ENCODE measurements at places on chromosomes 5 and 9.

GRCh38 chr5:59745415-59745863, 148.1 kb downstream of the PDE4D start:
- DNase-seq = no peak

DNA sequence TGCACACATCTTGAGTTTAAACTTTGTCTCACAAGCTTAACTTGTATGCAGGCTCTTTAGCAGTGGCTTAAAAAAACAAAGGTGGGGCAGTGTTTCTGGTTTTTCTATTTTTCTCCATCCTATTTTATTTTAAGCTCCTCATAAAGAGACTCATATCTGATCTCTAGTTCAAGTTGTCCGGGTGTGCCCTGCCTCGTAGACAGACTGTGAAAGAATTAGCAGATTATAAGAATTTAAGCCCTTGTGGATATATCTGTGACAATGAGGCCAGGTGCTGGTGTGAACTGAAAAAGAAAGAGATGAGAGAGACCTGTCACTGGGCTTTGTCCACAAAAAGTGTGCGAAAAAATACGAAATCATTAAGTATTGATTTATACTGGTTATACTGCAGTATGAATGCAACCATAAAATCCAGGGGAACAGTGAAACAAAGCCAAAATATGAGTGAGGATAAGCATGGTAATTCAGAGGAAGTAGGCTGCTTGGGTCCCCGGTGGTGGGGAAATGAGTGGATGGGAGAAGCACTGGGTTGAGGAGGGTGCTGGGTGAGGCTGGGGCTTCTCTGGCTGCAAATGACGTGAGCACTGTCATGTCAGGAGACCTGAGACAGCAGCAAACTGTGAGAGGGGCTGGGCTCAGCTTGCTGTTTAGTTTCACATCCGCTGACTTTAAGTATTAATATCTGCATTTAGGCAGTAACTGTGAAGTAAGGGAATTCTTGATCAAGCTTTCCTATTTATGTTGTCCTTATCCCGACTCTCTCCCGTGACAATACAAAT, 179.7 kb upstream of the ANKRD55 start:
- DNase-seq = no peak

DNA sequence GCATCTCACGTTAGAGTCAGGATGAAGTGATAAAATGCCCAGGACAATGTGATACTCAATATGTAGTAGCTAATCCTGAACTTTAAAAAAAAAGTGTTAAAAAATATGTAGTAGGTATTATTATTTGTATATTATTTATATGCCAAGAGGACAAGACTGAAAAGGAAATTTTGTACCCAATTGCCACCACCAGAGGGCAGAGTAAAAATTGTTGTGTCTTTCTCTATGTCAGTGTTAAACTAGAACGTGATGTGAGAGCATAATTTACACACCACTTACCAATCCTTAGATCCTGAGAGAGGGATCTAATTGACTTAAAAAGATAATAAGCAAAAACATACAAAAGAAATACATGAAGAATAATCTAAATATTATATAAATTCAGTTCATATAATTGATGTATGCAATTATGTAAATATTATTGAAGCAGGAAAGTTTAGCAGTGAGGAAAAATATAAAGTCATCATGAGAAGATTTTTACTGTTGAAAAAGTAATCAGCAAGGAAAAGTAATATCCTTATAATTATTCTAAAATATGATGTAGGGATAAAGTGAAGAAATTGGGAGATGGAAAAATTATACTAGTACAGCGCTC, 288.9 kb downstream of the RAB3C start:
- peak; percentile 22 for DNase-seq

DNA sequence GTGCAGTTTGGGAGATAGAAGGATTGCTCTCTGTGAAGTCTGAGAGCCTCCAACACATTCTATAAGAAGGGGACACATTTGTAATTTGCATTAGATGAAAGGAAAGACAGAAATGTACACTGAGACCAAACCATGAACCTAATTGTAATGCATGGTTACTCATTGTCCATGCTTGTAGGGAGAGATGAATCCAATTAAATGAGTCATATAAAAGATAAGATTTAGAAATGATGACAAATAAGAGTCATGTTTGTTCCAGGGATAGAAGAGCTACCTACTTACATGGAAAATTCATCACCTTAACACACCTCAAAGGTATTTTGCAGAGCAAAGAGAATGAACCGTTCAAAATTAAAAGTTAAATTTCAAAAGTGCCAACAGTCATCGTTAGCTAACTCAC, 85.1 kb downstream of the FBXL7 start:
- no peak for DNase-seq

GRCh38 chr5:86463339-86463738, 154.4 kb upstream of the COX7C start:
- no peak for DNase-seq

- DNase-seq = peak; percentile 32
Observed at GRCh38 chr5:58794875-58795274, 212.0 kb downstream of the RAB3C start.

- no peak for DNase-seq
Observed at GRCh38 chr9:93288341-93288740, 104.4 kb downstream of the WNK2 start.

GRCh38 chr5:83871533-83872395, 151.1 kb upstream of the HAPLN1 start:
- no peak for DNase-seq

GRCh38 chr5:172688349-172689217, 47.5 kb downstream of the NEURL1B start:
- peak; percentile 29 for DNase-seq

DNA sequence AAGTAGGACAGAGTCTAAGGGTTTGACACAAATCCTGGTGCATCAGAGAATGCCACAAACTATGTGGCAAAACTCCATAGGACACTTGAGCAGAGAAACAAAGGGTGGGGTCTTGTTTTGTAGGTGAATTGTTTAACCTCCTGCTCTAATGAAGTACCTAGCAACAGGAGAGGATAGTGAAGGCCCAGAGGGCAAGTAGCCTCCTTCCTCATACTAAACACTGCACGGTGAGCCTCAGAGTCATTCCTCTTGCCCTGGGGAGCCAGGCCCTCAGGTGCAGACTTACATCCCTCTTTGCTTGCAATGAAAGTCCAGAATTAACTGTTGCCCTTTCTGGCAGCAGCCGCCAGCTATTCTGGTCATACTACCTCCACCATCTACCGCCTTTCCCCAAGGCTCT, 166.1 kb downstream of the DROSHA start:
- DNase-seq = no peak

DNA sequence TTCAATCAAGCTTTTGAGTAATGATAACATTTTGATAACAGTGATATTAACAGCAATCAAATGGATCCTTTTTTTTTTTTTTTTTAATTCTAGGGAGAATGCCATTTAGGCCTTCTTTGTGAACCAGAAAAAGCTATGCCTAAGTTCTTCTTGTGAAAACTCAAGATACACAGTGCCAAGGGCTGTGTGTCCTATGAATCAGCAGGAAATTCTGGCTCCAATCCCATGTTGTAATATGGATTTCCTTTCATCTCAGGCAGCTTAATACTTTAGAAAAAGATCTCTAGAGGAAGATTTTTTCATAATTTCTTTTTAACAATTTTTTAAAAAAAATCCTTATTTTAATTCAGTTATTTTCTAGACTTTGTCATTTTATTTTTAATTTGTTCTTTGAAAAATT, 96.1 kb downstream of the NUDT12 start:
- no peak for DNase-seq

DNA sequence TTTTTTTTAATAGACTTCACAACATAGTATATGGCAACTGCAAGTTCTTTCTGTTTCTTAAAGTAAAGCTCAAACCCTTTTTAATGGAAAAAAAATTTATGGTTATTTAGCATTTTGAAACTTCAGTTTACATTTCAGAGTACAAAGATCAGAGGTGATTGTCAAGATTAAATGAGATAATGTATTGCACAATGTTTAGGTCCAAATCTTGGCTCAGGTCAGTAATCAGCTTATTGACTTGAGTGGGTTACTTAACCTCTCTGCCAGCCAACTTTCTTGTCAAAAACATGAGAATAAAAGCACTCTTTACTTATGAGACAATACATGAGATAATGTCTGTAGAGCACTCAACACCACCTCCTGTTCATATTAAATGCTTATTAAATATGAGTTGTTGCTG, 345.1 kb upstream of the PTPRD start:
- DNase-seq = no peak

DNA sequence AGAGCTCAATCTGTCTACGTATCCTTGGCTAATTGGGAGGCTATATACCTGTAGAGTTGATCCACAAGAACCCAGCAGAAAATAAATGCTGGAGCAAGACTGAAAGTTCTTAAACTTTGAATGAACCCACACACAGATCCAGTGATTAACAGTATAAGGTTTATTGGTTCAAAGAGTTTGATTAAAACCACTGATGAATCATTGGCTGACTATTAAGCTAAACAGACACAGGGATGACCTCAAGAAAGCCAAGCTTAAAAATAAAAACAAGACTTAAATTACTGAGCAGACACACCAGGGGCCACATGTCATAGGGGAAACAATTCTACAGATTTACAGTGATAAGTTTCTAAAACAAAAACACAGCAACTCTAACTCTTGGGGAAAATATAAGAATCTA, 163.6 kb downstream of the SPATA31D1 start:
- no peak for DNase-seq

DNA sequence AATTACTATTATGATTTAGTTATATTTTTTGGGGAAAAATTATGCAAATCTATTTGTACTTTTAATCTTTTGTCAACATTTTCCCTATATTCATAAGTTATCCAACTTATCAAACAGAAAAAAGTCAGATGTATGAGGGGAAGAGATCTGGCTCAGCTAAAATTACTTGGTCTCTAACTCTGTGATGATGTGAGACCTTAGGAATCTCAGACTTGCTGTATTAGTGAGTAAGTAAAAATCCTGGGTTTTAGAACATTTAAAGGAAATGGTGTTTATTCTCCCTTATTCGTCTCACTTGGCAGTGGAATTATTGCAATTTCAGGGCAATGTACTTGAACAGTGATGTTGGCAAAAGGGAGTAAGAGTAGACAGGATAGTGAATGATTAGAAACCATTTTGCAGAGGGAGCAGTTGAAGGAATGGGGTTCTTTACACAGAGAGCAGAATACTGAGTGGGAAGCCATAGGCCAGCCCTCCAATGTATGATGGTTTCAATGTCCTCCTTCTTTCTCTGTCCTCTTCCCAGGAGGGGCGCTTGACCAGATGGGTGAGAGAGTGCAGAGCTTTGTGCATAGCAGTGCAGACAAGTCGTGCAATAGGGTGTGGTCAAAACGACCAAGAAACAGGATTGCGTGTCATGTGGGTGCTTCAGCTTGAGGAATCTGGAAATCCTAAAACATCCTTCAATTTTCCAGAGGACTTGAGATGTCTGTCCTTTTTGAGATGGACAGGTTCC, 91.7 kb downstream of the TENT4A start:
- no peak for DNase-seq

GRCh38 chr9:126429190-126429589, 102.6 kb downstream of the MVB12B start:
- DNase-seq = no peak

DNA sequence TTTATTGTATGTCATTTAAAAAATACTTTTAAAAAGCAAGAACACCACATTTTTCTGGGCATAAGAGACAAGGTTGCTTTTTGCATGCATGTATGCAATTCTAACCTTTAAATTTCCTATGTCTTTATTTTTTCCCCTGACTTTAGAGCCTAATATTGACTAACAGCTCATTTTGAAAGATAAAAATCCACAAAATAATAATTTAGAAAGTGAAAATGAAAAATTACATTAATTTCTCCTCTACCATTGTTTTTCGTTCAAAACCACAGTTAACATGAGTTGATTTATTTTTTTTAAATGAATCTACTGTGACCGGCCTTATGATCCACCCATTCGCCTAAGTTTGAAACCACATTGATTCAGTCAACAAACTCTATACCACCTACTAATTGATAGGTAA, 137.5 kb upstream of the CDKN2B start:
- DNase-seq = no peak

DNA sequence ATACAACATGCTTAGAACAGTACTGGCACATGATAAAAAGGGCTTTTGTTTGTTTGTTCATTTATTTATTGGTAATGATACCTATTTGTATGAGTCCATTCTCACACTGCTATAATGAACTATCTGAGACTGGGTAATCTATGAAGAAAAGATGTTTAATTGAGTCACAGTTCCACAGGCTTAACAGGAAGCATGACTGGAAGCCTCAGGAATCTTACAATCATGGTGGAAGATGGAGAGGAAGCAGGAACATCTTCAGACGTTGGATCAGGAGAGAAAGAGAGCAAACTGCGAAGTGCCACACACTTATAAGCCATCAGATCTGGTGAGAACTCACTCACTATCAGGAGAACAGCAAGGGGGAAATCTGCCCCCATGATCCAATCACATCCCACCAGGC, 847.7 kb downstream of the CDH18 start:
- no peak for DNase-seq

- DNase-seq = no peak
Observed at GRCh38 chr5:127077366-127077765, 4.1 kb upstream of the C5orf63 start.

- no peak for DNase-seq
Observed at GRCh38 chr9:136835162-136835931, 6.9 kb upstream of the AJM1 start.

GRCh38 chr9:135087899-135088347, 455 bp downstream of the OLFM1 start:
- no peak for DNase-seq
